IMR-90 (cell line): ENCODE measurements at places on chromosomes 13 and 19.

GRCh38 chr19:44903602-44904425 is 1.8 kb upstream of the APOE start:
- peak; percentile 49 for DNase-seq

GRCh38 chr13:113359571-113359970 is 4.4 kb downstream of the GRTP1 start:
- no peak for DNase-seq

DNA sequence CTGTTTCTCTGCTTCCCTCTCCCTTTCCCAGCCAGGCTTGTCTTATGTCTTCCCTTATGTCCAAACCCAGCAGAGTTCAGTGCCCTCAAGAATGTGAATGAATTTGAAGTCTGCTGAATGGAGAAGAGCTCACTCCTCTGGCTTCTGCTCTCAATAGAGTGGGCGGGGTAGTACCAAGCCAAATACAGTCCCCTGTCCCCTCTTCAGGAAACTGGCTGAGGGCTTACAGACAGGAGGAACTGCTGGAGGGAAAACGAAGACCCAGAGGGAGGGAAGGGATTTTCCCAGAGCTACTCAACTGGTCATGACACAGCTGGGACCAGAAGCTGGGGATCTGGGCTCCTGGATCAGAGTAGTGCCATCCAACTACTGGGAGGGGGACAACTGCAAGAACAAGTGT is 32.9 kb upstream of the POU2F2 start:
- DNase-seq, result no peak

GRCh38 chr19:50155520-50156109 is 7.5 kb downstream of the IZUMO2 start:
- DNase-seq, result no peak

DNA sequence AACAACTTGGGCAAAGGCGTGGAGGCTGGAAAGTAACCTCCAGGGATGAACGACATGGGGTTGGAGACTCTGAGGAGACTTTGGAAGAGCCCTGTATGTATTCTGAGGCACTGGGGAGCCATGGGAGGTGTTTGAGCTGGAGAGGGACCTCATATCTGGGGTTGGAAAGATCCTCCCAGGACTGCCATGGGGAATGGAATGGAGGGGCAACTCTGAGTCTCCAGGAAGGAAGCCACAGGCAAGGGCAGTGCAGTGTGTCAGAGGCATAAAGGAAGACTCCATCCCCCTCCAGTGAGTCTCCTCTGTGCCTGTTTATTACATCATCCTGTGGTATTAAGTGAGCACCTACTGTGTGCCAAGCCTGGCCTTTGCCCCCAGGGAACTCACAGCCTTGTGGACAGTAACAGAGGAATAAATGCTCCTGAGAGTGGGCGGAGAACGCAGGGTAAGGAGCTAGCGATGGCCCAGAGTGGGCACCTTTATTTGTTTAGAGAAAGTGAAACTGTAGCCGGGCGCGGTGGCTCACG is 7.7 kb downstream of the PEAK3 start:
- DNase-seq, result no peak

- DNase-seq, result no peak
Observed at GRCh38 chr13:58500938-58501337, 869.4 kb downstream of the PCDH17 start.

DNA sequence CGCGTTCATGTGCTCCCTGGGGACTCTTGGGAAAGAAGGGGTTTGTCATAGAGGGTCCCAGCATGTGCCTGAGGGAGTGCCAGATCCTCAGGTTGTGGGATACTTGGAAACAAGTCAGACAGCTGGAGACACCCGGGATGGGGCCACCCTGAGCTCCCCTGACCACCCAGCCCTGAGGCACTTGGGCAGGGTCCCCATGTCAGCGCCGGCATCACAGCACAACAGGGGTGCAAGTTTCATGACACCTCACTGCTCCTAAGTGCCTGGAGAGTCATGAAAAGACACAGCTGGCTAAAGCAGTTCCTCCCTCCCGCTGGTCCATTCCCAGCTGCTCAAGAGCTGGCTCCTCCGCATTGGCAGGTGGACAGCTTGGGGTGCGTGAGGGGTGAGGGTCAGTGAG is 102.7 kb downstream of the KDM4B start:
- no peak for DNase-seq

GRCh38 chr19:53492153-53492552 is 24.6 kb downstream of the ZNF813 start:
- DNase-seq, result no peak

DNA sequence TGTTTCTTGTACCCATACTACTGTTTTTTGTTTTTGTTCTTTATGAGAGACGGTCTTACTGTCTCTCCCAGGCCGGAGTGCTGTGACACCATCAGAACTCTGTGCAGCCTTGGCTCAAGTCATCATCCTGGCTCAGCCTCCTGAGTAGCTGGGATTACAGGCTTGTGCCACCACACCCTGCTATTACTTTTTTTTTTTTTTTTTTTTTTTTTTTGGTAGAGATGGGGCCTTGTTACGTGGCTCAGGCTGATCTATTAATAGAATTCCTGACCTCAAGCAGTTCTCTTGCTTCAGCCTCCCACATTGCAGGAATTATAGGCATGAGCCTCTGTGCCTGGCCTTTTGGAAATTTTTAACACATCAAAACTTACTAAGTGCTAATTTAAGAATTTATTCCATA is 2.9 kb upstream of the ZNF304 start:
- peak; percentile 55 for DNase-seq
